ENCODE measurements at places on chromosomes 3 and 15.

DNA sequence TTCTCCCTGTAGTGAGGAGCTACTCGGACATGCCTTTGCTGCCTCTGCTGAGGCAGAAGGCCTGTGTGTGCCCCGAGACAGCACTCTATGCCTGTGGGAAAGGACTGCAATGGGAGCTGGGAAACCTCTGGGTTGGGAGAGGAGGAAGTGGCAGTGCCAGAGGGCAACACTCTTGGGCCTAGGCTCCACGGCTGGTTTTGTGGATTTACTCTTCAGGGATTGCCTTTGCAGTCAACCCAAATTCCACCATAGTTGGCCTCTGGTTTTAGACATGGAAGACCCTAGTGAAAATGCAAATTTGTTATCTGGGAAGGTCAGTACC is 46.8 kb downstream of the ITGA11 start:
- DNase-seq, result no peak

GRCh38 chr15:84842781-84843180 is 25.6 kb downstream of the ALPK3 start:
- DNase-seq, result no peak

GRCh38 chr3:151307583-151308488 is 8.8 kb downstream of the GPR87 start:
- DNase-seq, result no peak

DNA sequence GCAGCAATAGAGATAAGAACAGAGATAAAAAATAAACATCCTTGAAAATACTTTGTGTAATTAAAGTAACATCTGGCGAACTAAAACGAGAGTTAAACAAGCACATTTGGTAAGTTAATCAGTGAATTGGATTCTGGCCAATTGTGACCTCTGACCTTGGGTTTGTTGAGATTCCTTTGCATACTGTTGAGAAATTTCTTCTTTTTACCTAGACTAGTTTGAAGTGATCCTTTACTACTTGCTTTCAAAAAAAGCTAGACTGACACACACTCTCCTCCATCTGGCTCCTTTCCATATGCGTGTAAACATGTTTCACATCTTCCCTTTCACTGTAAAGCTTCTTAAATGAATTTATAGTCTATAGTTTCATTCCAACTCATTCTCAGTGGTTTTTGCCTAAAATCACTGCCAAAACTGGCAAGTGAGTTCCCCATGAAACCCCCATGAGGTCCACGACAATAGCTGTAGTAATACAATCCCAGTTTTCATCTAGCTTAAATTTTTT is 17.3 kb upstream of the GBE1 start:
- peak; percentile 77 for DNase-seq

GRCh38 chr15:51414256-51414860 is 72.9 kb downstream of the GLDN start:
- no peak for DNase-seq

DNA sequence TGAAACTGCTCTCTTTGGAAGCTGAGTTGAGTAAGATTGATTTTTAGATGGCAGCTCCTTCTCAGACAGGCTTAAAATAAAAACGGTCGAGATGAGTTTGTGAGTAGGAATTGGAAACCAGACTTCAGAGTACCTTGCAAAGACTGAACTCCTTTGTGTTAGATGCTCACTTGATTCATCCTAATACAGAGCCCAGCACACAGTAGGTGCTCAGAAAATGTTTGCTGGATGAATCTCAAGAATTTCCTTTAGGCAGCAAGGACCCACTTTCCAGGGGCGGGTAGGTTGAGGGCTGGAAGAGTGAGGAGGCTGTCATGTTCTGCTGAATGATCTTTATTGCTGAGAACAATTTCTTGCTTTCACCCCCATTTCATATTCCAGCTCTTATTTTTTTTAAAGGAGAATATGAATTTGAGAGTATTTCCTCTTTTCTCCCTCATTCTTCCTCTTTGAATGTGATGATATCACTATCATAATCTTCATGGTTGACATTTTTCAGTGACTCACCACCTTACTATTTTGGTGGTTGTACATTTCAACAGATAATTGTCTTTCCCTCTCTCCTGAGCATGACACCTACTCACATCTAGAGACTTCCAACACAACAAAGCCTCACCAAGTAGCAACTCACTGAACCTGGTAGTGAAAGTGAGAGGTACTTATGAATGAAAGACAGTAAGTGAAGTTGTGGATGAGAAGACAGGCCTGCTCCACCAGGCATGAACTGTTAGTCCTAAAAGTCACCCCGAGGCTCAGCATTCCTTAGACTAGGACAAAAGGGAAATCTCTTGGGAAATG is 113.3 kb downstream of the PDCD6IP start:
- peak; percentile 77 for DNase-seq

DNA sequence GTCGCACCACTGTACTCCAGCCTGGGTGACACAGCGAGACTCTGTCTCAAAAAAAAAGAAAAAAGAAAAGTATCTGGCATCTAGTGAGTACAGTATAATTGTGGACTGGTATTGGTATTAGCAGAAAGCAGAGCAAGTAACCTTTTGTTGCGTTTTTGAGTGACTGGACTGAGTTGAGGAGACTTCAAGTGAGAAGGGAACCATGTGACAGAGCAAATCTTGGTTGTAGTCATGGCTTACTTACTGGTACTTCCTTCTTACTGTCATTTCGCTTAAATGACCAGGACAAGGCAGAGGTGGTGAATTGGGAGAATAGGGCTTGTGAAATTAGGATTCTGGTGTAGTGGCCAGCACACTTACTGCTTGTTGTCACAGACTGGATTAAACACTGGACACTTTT is 20.6 kb downstream of the RTF1 start:
- no peak for DNase-seq

GRCh38 chr3:23981136-23981535 is 36.0 kb downstream of the NR1D2 start:
- no peak for DNase-seq

- DNase-seq, result no peak
These were observed 7.2 kb upstream of the OTOL1 start for GRCh38 chr3:161489395-161489794.

- DNase-seq, result no peak
These were observed 229.3 kb downstream of the OCA2 start for GRCh38 chr15:27869697-27870281.

GRCh38 chr3:86175593-86176444 is 815.1 kb downstream of the VGLL3 start:
- no peak for DNase-seq

DNA sequence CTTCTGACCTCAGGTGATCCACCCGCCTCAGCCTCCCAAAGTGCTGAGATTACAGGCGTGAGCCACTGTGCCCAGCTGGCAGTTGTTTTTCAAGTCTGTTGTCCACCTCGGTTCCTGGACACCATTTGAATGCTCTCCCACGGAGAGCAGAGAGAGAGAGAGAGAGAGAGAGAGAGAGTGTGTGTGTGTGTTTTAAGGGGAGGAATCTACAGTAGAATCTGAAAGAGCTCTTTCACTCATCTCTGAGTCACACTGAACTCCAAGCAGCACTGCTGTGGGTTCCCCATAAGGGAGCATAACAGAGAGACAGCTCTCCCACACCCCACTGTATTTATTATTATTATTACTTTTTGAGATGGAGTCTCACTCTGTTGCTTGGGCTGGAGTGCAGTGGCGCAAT is 156.6 kb downstream of the RPLP1 start:
- peak; percentile 42 for DNase-seq

GRCh38 chr3:10983219-10983916 is 9.2 kb upstream of the SLC6A1 start:
- peak; percentile 24 for DNase-seq

DNA sequence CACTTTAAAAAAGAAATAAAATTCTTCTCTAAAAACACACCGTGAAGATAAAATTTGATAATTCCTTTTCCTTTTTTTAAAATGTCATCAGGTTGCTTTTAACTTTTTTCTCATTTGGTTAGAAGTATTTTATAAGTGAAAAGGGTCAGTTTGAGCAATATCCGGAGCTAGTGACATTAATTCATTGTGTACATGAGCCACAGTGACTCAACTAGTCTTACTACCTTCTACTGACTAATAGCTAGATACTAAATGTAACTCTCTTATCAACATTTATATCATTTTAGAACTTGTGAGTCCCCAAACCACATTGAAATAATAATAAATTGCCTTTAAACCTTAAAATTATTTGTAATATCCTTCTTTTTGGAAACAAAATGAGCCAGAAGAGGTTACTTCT is 101.2 kb upstream of the ZBTB20 start:
- peak; percentile 21 for DNase-seq

- no peak for DNase-seq
These were observed 39.2 kb upstream of the BCL2A1 start for GRCh38 chr15:80010131-80010673.

DNA sequence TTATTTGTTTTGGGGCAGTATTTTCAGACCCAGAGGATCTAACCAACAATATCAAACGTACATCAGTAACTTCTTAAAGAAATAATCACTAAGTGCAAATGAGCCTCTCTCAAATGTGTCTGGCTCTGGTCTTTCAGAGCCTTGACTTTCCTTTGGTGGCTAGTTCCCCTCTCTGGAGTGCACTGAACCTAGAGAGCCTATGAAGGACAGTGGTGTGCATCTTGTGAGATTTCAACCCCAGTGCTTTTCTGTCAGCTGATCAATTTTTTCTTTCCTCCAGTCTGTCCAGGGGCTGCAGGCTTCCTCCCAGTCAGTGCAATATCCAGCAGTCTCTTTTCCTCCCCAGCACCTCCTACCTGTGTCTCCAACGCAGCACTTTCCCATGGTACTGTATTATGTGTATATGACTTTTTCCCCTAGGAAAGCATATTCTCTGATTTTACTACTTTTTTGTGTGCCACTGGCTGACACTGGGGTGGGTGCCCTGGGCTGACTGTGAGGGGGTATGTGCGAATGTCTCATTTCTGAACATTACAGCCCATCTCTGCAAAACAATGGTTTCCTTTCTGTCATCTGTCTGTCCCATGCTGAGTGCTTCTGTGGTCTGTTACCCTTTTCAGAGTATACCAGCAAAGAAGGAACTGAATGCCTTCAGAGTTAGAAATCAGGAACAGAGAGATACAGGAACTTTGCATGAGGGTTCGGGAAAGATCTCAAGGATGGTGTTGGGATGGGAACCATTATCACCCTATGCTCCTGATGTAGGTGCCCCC is 98.8 kb downstream of the ARPP21 start:
- no peak for DNase-seq

GRCh38 chr3:119125342-119125741 is 20.6 kb upstream of the TEX55 start:
- no peak for DNase-seq

DNA sequence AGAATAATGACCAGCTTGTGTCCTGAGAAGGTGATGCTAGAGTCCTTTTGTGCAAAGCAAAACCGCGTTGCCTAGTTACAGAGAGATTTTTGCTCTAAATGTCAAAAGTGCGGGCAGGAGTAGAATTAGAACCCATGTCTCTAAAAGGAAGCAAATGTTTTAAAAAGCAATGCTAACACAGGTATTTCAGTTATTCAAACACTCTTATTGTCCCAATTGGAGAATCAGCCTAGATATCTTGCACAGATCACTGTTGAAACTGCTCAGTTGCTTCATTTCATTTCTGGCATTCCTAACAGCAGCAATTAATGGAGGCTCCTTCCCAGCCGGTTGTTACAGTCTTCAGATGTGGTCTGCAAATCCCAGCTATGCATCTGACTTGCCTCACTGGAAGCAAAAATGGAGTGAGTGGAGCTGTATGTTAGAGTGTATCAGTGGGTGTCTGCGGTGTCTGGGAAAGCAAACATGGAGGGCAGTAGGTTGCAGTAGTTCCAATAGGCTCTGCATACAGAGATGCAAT is 55.6 kb upstream of the SEMA6D start:
- peak; percentile 39 for DNase-seq

DNA sequence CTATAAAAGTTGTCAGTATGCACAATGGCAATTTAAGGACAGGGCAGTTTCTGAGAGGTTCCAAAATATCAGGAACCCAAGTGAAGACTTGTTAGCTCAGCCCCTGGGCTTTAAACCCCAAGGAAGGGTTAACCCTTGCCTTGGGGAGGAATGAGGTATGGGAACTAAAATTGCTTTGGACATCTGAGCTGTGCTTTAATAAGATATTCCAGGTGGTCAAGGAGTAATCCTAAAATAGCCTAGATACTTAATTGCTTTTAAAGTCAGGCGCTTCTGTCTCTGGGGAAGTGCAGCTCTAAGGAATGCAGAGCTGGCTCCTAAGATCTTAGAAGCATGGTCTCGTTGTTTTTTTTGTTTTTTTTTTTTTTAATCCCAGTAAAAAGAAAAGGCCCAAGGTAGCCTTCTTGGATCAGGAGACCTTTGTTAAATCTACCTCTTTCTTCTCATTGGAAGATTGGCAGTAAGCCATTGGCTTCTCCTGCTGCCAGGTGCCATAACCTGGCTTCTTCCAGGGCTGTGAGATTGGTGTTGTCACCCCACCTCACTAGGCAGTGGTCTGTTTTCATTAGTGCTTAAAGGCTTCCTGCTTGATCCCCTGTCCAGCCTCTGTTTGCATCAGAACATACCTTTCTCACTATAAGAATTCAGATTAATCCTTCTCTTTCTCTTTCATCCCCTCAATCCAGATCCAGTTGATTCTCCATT is 24.5 kb downstream of the ARID3B start:
- no peak for DNase-seq

- no peak for DNase-seq
These were observed 82.5 kb downstream of the PEX5L start for GRCh38 chr3:179953993-179954870.

DNA sequence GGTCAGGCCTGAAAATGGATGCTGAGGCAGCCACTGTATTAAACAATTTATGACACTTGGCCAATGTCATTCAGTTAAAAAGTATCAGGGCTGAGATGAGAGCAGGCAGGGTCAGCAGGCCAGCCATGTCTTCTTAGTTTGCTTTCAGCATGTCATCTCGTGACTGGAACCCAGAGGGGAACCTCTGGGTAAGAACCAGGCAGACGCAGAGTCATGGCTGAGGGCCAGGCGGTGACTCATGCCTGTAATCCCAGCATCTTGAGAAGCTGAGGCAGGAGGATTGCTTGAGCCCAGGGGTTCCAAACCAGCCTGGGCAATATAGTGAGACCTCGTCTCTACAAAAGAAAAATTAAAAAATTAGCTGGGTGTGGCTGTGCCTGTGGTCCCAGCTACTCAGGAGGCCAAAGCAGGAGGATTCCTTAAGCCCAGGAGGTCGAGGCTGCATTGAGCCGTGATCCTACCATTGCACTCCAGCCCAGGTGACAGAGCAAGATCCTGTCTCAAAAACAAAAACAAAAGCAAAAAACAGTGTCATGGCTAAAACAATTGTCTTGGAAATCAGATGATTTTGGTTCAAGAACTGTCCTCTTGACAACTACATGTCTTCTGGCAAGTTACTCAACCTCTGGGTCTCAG is 11.7 kb downstream of the BCL2L10 start:
- DNase-seq, result peak; percentile 87

DNA sequence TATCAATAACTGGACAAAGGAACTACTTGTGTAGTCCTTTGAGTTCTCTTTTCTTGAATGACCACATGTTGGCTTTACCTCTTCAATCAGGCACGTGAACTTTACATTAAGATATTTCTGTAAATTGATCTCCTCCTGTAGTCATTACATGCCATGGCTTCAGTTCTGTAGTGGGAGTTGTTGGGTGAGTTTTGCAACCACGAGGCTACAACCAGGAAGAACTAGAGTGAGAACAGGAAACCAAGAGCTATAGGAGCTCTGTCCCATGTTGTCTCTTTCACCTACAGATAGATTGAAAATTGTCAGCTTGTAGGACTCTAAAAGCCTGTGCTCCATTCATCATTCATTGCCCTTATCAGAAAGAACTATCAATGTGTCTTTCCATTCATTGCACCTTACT is 2.0 kb downstream of the RSRC1 start:
- DNase-seq, result no peak
